GM04504 (cell line): ENCODE measurements at places on chromosomes 2 and 18.
A peak's percentile ranks its signal among the peaks of the same experiment; 100 is the strongest.

DNA sequence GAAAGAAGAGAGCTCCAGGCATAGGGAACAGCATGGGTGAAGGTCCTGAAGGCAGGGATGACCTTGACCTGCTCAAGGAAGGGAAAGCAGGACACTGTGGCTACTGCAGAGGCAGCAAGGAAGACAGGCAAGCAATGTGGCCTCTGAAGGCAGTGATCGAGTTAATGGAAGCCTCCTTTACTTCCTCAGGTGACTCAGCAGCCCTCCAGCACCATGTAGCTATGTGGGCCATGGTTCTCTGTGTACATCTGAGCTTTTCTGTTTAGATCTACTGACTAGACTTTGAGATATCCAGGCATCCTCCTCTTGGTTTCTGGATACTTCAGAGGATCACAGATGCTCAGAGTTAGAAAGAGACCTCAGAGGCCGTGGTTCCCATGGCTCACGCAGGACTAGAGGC lies 107.3 kb upstream of the PID1 start:
- DNase-seq = no peak

GRCh38 chr2:62550461-62550860 lies 44.5 kb upstream of the TMEM17 start:
- no peak for DNase-seq

DNA sequence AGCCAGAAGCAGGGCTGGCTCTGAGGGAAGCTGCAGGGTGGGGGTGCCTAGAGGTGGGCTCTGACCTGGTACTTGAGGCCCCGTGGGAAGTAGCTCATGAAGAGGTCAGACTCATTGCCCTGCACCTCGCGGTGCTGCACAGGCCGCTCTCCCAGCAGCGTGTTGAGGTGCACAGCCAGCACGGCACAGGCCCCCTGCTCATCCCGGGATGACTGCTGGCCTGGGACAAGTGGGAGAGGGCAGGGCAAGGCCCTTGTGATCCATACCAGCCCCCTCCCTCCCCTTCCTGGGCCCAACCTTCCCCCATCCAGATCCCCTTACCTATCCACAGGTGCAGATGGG lies 8.7 kb downstream of the CAPG start:
- no peak for DNase-seq

DNA sequence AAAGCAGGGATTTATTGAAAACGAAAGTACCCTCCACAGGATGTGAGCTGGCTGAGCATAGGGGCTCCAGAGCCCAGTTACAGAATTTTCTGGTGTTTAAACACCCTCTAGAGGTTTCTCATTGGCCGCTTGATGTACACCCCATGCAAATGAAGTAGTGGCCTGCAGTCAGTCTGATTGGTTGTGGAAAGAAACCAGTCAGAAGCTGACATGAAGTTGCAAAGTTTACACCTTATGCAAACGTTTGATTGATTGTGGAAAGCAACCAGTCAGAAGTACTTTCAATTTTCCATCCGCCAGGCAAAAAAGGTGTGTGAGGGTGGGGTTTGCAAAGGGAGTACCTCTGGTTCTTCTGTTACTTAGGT lies 62.3 kb downstream of the VWA3B start:
- peak; percentile 17 for DNase-seq

GRCh38 chr2:228545041-228545747 lies 363.7 kb upstream of the SPHKAP start:
- DNase-seq = no peak

DNA sequence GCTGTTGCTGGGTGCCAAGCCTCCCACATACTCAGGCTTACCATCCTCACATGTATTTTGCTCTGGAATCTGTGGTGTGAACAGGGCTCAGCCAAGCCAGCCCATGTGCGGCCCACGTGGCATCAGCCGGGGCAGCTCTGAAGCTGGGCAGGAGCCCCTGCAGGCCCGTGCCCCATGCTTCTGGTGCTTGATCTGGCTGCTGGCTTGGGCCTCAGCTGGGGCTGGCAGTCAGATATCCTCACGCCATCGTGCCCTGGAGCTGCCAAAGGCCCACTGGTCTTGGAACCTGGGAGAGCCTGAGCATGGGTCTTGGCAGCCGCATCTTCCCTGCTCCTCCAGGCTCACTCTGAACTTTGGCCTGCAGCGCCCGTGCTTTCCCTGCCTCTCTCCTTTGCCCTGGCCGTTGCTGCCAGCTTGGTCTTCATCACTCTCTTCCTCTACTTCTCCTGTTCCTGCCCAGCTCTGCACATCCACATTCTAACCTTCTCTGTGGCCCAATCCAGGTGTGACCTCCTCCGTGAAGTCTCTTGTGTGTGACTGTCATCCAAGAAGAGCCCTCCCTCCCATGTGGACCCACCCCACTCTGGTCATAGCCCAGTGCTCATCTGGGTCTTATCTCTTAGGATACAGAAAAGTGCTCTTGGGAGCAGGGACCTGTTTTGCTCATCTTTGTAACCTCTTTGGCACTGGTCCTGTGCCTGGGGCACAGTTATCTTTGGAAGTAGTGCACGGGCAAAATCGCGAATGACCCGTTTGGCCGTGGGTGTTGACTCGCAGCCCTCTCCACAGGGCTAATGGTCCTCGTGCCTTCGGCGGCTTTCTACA lies 116.1 kb downstream of the RNF144A start:
- DNase-seq = no peak

GRCh38 chr2:18600255-18600613 lies 10.9 kb upstream of the NT5C1B start:
- DNase-seq = no peak

DNA sequence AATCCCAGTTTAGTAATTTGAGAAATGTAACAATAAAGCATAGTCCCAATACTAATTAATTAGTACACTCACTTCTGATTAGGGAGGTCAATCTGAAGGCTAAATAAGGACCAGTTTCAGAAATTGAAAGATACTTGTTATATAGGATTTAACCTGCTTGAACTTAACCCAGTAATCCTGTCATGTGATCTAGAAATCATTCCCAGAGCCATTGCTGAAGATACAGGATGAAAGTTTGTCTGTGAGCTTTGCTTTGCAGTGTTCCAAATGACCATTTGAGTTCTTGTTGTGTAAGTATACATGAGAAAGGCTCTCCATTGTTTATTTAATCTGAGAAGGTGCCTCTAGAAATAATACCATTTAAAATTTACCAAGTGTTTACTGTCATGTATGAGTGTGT lies 52.2 kb downstream of the GALNT1 start:
- no peak for DNase-seq

DNA sequence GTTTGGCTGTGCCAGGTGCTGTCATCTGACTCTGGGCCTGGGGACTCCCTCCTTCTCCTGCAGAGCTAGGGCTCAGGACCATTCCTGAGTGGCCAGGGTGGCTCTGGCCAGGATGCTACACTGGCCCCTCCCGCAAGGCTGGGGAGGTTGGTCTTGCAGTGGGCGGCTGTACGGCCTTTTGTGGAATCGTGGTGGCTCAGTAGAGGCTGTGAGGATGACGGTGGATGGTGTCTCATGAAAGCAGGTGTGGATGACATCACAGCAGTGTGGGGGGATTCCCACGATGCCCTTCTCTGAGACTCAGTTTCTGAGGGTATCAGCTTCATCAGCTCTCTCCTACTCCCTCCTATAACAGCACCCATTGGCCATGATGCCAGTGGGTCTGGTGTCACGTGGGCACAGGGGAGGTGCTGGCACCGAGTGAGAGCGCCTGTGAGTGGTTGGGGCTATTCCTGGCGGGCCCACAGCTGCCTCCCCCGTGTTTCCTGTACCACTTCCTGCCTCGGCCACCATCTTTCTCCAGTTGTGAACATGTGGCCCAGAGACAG lies 144.2 kb upstream of the HDAC4 start:
- no peak for DNase-seq

DNA sequence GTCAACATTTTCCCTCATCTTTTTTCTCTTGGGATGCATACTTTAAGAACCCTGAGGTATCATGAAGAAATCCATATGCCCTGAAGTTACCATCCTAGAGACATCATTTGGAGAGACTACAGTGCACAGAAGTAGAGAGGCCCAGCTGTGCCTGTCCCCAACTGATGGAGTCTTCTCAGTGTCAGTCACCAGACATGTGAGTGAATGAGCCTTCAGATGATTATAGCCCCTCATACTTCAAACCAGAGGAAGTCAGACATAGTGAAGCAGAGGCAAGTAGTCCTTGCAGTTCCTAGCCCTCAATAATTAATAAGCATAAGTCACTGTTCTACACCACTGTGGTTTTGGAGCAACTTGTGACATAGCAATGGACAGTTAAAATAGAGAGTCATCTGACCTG lies 194.4 kb upstream of the ITGA4 start:
- no peak for DNase-seq

DNA sequence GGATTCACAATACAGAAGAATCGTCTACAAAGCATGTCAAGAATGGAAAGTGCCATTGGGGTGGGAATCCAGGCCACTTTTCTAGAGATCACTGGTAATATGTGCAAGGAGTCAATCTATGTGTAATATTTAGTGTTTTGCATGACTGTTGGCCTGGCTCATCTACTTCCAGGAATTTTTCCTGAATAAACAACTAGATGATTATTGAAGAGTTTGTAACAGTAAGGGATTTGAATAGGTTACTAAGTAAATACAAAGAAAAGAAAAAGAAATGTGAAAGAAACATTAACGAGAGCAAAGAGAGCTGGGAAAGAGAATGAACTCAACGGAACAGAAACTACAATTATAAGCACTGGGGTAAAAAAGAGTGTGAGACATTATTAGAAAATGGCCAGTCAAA lies 406.0 kb downstream of the TGIF1 start:
- no peak for DNase-seq

GRCh38 chr2:133424876-133425275 lies 143.4 kb downstream of the NCKAP5 start:
- DNase-seq = no peak

GRCh38 chr2:67259556-67260342 lies 137.4 kb upstream of the ETAA1 start:
- DNase-seq = peak; percentile 80

DNA sequence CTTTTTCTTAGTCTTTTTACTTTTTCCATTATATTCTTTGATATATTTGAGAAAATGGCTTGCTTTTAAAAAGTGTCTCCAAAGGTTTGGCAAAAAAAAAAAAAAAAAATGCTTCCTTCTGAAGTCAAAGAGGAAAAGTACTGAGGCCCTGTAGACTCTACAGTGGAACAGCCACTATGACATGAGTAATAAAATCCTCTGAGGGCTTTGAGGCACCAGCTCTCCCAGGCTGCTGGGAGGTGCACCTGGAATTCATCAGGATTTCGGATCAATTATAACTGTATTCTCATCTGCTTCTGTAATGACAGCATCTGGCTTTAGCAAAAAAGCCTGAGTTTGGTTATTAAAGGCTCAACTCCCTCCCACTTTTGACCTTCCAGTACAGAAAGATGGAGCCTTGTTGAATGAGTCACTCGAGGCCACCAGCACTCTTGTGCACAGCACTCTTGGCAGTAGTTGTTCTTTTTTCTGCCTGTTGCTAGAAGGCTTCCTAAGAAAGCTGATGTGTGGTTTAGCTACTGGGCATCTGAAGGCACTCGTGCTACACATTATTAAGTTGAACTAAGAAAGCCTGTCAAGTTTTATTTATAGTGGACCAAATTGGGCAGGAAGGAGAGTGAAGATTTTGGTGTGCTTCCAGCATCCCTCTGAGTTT lies 131.3 kb downstream of the PRPF40A start:
- DNase-seq = peak; percentile 94

DNA sequence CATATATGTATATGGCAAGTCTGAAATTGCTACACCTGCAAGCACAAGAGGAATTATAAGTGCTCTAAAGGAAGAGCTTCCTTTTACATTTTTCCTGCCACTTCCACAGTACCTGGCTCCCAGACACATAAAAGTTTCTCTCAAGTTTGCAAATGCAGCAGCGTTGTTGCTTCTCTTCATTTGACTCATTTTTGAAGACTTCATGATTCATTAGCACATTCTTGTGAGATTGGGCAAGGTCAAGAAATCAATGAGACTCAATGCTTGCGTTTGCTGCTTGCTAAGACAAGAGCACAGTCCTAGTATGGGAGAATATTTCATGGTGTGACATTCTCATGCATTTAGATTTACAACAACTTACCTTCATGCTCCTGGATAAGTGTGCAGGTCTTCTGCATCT lies 42.6 kb upstream of the PDCL3 start:
- DNase-seq = no peak

DNA sequence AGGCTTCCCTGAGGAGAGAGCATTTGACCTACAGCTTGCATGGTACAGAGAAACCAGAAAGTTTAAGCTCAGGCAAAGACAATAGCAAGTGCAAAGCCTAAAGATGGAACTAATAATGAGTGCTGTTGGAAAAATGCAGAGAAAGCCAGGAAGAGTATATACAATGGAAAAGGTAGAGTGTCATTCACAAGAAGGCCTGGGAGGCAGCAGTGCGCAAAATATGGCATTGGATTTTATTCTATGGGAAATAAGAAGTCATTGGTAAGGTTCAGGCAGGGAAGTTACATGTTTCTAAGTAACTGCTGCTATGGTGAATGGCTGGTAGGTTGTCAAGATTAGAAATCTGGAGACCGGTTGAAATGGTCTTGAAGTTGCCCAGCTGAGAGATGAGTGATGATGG lies 2167.3 kb upstream of the CELF4 start:
- no peak for DNase-seq

- no peak for DNase-seq
These were observed 36.2 kb downstream of the EIF2AK3 start for GRCh38 chr2:88590998-88591613.
